Psoas muscle (tissue), 8 donors: ENCODE measurements at places on chromosomes 2 and 18. TPM values are rescaled to one million over a fixed set of nuclear protein-coding genes. Genes with fewer than 3 reads are reported as not detected.

The CAPN14 gene
- not detected for total RNA-seq

The TLK1 gene
- total RNA-seq: 17.5 TPM

The MAPK4 gene
- total RNA-seq: 1.4 TPM

The BIRC6 gene
- 38.1 TPM for total RNA-seq

DNA sequence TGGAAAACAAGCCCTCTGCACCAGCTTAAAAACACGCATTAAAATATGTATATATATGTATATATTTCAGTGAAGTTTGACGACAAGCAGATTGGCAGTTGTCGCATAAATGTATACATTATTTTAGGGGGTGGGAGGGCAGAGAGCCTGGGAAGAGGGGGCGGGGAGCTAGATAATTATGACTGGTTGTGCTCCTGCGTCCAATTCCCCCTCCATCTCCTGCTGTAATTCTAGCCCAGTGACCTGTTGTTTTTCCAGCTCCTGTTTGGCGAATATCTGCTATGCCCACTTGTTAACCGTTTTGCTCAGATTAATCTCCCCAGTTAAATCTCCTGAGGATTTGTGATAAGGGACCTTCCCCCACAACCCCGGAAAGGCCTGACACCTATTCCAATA, 656 bp downstream of the UNC80 start:
- DNase-seq: no peak
- H3K27me3 ChIP-seq: peaks cover 2% of the 10 kb centered on the region
- no peaks in the 10 kb centered on the region for H3K4me1 ChIP-seq
- H3K4me3 ChIP-seq: no peak overlapping the region
- H3K27ac ChIP-seq: no peak overlapping the region
- H3K36me3 ChIP-seq: no peaks in the 10 kb centered on the region

DNA sequence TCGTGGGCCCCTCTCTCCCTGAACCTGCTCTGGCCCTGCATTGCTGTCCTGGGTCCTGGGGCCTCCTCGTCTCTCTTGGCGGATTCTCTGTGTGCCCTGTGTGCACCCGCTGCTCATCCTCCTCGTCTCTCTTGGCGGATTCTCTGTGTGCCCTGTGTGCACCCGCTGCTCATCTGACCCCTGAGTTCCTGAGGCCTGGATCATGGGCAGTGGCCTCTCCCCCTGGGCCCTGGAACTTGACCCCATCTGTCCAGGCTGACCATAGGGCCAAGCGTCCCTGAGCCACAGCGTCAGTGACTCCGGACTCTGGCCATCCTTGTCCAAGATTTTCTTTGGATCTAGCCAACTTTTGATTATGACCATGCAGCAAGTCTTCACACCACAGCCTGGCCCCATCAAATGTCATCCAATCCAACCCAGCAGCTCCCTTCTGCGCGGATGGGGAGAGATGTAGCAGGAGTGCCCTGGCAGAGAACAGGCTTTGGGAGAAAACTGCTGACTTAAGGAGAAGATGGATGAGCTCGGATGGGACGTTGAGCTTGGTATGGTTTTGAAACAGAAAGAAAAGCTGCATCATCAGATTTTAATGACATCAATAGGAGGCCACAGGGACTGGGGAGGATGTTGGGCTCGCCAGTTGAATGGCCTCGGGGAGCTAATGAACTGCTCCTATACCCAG, 455.1 kb upstream of the HS6ST1 start:
- H3K36me3 ChIP-seq: no peaks in the 10 kb centered on the region
- no peak overlapping the region for H3K27ac ChIP-seq
- H3K4me3 ChIP-seq: no peak overlapping the region
- H3K27me3 ChIP-seq: no peaks in the 10 kb centered on the region
- peaks cover 13% of the 10 kb centered on the region for H3K4me1 ChIP-seq
- DNase-seq: no peak

DNA sequence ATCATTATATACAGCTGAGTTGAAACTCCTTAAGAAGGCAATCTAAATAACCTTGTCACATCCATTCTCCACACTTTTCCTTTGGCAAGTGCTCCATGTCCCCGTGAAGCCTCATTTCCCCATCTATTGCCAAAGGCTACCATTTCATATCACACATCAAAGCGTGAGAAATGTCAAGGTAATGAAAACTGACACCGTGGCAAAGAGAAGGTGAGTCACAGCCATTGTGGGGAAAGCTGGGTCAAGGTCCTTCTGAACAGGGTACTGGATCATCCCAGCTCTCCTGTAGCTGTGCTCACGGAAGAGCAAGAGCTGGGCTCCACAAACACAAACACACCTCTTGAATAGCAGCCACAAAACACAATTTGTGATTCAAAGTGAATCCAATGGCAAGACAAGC, 58.2 kb upstream of the REG3G start:
- H3K36me3 ChIP-seq: no peaks in the 10 kb centered on the region
- H3K27me3 ChIP-seq: no peaks in the 10 kb centered on the region
- no peak overlapping the region for H3K4me3 ChIP-seq
- no peak overlapping the region for H3K27ac ChIP-seq

DNA sequence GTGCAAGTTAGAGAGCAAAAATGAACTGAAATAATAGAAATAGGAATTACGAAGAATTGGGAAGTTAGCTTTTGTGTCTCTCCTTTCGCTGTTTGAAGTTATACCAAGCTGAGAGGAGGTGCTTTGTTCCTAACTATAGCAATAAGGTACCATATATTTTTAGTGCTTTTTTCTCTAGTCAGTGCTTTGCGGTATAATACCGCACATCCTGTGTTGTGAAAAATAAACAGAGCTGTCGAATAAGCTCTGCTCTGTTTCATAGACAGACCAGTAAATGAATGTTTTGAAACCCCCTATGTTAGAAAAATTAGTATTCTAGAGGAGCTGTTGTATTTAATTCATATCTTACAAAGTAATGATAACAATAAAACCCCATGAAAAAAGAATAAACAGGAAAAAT, 130.8 kb downstream of the MAP4K4 start:
- DNase-seq: no peak
- no peaks in the 10 kb centered on the region for H3K27me3 ChIP-seq
- H3K36me3 ChIP-seq: peaks cover 6% of the 10 kb centered on the region
- no peak overlapping the region for H3K27ac ChIP-seq
- H3K4me1 ChIP-seq: peaks cover 21% of the 10 kb centered on the region

DNA sequence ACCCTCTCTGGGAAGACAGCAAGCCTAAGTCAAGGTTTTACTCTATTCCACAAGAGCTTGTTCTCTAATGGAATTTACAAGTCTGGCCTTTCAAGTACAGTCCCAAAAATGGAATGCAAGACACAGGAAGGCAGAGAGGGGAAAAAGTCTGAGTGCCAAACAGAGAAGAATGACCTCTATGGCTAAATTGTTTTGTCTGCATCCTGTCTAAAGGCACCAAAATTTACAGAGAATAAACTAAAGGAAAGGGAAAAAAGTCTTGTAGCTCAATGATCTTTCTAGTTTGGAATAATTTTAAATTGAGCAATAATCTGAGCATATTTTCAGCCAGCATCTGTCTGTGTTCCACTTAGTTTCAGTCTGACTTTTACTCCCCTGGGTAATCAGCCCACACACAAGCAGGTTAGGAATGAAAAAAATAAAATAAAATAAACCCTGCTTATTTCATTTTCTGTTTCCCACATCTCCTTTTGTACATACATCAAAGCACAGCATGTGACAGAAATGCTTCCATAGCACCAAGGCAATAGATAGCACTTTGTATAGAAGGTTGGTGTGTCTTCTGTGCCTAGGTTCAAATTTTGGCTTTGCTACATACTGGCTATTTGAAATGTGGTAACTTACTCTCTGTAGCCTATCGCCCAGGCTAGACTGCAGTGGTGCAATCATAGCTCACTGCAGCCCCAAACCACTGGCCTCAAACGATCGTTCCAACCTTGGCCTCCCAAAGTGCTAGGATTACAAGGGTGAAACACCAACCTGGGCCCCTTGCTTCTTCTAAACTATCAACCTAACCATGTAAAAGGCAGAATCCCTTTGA, 105.1 kb downstream of the SLC8A1 start:
- H3K36me3 ChIP-seq: no peaks in the 10 kb centered on the region
- H3K27ac ChIP-seq: peak overlapping the region; percentile 31
- H3K4me1 ChIP-seq: no peaks in the 10 kb centered on the region
- peak; percentile 60 for DNase-seq
- no peak overlapping the region for H3K4me3 ChIP-seq
- no peaks in the 10 kb centered on the region for H3K27me3 ChIP-seq

- no peak overlapping the region for H3K27ac ChIP-seq
- H3K27me3 ChIP-seq: no peaks in the 10 kb centered on the region
- H3K4me1 ChIP-seq: no peaks in the 10 kb centered on the region
- no peaks in the 10 kb centered on the region for H3K36me3 ChIP-seq
Measured at GRCh38 chr2:216221811-216222210, 112.7 kb downstream of the XRCC5 start.

- no peaks in the 10 kb centered on the region for H3K27me3 ChIP-seq
- no peak overlapping the region for H3K4me3 ChIP-seq
- no peaks in the 10 kb centered on the region for H3K4me1 ChIP-seq
Measured at GRCh38 chr2:12658310-12658945, 58.3 kb upstream of the TRIB2 start.

GRCh38 chr2:160584972-160585494, 91.4 kb upstream of the RBMS1 start:
- H3K36me3 ChIP-seq: no peaks in the 10 kb centered on the region
- no peak for DNase-seq
- H3K27me3 ChIP-seq: no peaks in the 10 kb centered on the region
- no peak overlapping the region for H3K4me3 ChIP-seq

DNA sequence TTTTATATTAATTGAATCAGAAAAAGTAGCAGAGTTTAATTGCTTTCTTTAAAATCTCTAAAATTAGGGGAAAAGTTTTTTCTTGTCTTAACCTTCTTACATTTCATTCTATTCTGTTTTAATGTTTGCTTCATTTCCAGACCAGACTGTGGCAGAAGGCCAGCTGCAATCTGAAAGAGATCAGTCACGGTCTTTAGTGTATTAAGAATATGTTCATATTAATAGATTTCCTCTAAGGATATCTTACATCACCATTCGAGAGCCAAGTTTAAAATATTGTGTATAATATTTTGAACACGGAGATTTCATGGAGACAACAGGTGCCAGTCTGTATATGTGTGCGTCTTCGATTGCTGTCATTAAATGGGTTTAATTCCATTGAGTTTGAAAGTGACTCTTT, 230.9 kb upstream of the ZSWIM2 start:
- H3K27ac ChIP-seq: no peak overlapping the region
- no peak for DNase-seq
- H3K4me1 ChIP-seq: no peaks in the 10 kb centered on the region
- no peaks in the 10 kb centered on the region for H3K36me3 ChIP-seq
- no peak overlapping the region for H3K4me3 ChIP-seq
- no peaks in the 10 kb centered on the region for H3K27me3 ChIP-seq
